ELR (cell line): ENCODE measurements at places on chromosomes 2 and 18.

DNA sequence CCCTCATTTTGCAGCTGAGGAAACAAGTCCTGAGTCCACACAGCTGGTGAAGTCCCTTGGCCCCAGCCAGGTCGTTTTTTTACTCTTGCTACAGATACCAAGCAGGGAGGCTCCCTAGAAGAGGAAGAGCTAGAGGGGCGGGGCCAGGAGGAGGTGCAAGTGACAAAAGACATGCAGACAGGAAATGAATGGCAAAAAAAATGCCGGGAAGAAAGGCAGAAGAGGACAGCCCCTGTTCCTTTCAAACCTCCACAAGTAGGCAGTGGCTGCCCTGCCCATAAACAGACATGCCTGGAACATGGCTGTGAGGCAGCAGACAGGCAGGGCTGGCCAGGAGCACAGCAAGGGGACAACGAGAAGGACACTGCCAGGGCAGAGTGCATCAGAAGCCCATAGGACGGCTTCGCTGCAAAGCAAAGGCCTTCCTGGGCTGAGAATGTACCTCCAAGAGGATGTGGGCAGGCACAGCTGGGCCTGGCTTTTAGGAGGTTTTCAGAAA is 108.7 kb downstream of the ZBTB7C start:
- DNase-seq: peak; percentile 8

GRCh38 chr2:64767670-64768468 is 114.2 kb upstream of the SERTAD2 start:
- peak; percentile 97 for DNase-seq

DNA sequence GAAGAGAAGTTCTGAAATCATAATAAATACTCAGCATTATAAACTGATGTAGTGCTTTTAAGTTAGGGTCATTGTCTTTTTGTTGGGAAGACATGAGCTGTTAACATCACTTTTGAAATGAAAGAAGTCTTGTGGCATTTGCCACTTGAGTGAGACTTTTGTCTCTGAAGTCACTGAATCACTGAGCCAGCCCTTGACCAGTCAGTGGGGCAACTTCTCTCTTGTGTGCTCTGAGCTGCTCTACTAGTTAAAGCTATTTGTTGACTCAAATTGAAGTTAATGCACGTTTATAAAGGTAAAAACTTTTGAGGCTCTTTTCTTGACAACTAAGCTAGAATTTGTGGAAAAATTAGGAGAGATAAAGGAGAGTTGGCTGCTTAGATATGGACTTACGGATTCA is 6.7 kb downstream of the WDR43 start:
- DNase-seq: no peak

- no peak for DNase-seq
Observed at GRCh38 chr2:85191157-85191556, 58.0 kb downstream of the TCF7L1 start.

GRCh38 chr18:28669165-28669564 is 492.2 kb upstream of the CDH2 start:
- DNase-seq: no peak

- no peak for DNase-seq
Observed at GRCh38 chr18:74933930-74934329, 275.0 kb downstream of the PTGR3 start.

DNA sequence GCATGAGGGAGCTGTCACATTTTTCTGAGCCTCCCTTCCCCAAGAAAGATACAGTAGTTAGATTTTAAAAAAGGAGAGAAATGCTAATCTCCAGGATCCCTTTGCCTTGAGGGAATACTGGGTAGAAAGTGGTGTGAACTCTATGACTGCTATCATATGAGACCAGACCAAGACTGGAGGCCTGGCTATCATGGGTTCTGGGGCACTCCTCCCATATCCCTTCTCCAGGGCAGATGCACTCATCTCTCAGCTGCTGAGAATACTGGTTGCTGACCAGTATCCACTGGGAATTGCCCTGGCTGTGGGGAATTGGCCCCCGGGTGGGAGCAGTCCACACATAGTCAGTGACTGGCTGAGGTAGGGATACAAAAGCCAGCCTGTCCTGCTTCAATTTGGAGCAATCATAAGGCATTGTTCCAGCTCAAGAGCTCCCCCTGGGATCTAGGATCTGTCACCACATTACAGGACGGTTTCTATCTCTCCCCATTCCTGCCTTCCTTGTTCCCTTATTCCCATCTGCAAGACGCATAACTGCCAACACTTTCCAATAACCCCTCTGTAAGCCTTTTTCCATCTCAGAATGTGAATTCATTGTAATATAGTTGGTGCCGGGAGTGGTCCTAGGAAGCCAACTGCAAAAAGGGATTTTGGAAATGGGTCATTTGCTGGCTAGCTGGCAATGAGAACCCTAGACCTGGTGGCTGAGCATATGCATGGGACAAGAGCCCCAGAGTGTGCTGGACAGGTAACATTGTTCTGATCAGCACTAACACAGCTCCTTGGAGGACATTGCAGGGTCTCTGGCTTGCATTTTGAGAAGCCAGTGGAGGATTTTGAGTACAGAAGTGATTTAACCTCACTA is 35.4 kb upstream of the REEP1 start:
- DNase-seq: peak; percentile 68

DNA sequence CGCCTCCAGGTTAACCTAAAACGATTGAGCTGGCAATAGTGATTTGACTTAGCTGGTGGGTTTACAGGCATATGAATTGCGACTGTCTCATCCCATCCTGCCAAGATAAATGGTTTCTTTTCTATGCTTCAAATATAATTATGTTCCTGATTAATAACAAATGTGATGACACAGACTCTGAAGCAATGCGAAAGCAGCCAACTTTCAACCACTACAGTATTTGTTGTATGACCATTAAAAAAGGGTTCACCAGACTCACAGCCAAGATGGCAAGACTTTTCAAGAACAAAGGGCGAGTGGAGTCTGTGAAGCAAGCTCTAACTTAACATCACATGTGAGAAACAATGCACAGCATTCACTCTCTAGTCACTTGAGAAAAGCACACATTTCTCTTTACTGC is 186.6 kb downstream of the PID1 start:
- no peak for DNase-seq

- DNase-seq: no peak
Observed at GRCh38 chr2:8215982-8216381, 465.9 kb upstream of the ID2 start.

DNA sequence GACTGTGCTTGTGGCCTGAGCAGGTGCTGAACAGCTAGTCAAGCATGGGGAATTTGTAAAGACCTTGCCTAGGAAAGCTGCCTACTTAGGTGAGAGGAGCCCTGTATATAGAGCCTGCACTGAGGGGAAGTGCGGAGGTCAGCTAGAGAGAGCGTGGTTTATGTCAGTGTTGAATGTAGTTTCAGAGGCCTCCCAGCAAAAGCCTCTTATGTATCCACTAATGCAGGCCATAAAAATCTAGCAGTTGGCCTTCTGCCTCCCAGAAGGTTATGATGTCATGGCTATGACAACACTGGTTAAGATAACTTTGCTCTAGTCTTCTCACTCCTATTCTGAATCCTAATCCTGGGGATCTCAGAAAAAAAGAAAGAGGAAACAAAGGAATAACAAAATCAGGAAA is 88.9 kb downstream of the ASXL3 start:
- DNase-seq: no peak

DNA sequence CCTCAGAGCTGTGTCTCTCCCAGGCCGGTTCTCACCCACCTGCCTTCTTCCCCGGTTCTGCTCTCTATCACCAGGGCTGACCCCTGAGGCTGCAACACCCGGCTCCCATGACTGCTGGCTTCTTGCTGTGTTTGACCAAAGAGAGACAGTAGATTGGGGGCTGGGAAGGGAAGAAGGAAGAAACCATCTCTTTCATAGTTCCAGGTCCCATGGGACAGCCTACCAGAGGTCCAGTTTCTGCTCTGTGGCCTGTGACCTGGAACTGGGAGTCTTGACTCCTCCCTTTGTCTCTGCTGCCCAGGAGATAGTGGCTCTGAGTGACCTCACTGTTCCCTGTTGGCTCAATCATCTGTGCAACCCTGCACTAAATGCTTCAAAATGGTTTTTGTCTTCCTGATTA is 38.1 kb downstream of the ALPK2 start:
- no peak for DNase-seq

DNA sequence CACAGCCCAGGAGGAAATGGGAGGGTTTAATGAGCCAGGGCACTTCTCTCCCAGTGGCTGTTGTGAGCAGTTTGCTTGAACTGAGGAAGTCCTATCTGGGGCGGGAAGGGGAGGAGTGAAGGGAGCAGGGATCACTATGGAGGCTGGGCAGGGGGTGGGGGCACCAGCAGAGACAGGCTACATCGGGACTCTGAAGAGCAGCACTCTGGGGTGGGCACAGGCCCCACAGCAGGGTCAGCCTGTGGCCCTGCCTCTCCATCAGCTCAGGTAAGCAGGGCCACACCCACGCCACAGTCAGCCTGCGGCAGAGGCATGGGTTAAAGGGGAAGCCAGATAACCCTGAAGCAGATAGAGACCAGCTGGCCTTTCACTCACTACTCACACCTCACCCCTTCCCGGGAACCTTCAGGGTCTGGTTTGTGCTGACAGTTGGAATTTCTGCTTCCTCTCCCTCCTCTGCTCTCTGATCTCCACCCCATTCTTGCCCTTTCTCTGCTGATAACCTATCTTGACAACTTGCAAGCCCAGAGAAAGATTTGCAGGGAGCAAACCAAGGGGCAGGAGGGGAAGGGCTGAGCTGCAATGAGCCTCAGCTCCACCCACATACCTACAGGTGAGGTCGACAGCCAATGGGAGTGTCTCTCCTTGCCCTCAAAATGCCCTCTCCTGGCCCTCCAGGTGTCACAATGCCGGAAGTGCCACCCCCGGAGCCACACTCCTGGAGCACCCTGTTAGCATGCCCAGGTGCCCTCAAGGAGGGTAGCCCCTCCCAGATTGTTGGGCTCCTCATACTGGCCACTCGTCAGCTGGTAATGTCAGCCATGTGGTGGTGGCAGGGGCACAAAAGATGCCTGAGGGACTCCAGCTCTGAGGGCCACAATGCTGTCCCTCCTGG is 3.7 kb downstream of the SIGLEC15 start:
- DNase-seq: no peak

GRCh38 chr2:127707890-127708648 is 6.8 kb downstream of the SFT2D3 start:
- no peak for DNase-seq

GRCh38 chr2:142946941-142947340 is 69.5 kb downstream of the KYNU start:
- DNase-seq: peak; percentile 84

- peak; percentile 19 for DNase-seq
Observed at GRCh38 chr2:170524828-170525565, 190.1 kb upstream of the SP5 start.

DNA sequence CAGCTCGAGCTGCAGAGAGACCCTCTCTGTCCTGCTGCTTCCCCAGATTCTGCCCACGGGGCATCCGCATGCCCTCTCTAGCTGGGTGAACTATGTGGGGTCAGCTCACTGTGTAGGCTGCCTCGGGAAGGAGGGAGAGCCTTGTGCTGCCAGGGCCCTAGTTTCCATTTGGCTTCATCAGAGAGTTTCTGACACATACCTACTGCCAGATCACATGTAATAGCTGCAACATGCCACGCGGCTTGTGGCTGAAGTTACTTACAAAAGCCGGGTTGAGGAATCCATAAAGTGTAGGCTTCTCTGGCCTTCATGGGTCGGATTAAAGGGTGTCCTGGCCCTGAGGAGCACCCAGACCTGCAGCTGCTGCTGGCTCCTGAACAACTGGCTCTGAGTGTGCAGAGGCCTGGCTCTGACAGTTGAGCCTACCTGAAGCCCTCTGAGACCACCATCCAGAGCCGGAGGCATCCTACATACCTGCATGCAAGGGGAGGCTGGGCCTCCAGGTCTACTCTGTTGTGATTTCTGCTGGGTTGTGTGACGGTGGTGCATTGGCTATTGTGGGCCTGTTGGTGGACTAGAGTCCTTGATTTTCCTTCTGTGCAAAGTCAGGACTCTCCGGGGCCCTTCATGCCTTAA is 130.0 kb downstream of the SH3RF3 start:
- no peak for DNase-seq

DNA sequence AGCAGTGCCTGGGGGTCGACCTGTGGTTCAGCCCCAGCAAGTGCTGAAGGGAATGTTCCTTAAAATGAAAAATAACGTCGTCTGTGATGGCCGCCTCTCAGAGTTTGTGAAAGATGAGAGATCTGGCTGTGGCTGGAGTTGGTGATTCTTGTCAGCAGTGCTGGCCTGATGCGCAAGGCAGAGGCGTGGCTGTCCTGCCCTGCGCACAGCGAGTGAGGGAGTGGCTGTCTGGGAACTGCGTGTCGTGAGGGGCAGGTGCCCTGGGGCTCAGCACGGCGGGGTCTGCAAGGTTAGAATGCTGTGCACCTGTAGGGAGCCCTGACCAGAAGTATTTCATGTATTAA is 8.8 kb downstream of the NFATC1 start:
- DNase-seq: no peak

GRCh38 chr2:236117861-236118269 is 50.3 kb downstream of the GBX2 start:
- no peak for DNase-seq

DNA sequence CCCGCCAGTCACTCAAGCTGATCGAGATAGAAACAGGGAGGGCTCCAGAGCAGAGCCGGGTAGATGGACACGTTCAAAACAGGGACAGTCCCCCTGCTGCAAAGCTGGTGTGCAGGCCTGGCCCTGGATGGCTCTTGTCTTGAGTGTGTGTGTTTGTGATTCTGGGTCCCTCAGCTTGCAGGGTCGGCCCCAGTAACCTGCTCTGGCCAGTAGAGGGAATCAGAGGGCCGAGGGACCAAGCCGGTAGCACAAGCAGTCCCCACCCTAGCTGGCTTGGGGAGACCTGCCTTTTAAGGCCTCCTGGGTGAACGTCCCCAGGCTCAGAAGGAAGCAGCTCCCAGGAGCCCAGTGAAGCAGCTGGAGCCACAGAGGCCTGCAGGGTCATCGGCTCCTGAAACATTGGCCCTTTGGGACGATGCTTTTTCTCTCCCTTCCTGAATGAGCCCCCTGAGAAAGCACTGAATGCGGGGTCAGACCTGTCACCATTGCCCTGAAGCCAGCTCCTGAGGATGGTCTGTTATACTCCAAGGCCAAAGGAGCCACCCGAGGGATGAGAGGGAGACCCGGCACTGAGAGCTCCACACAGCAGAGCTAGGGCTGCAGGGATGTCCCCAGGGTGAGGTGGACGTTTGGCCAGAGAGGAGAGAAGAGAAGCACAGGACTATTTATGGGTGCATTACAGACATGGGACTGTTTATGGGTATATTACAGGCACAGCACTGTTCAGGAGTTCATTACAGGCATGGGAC is 15.4 kb upstream of the MLPH start:
- DNase-seq: peak; percentile 86

GRCh38 chr2:6977113-6977741 is 60.0 kb downstream of the RNF144A start:
- DNase-seq: no peak

- DNase-seq: no peak
Observed at GRCh38 chr2:230893338-230893737, 28.6 kb downstream of the ITM2C start.

- no peak for DNase-seq
Observed at GRCh38 chr18:70207181-70207580, 1.7 kb upstream of the RTTN start.

DNA sequence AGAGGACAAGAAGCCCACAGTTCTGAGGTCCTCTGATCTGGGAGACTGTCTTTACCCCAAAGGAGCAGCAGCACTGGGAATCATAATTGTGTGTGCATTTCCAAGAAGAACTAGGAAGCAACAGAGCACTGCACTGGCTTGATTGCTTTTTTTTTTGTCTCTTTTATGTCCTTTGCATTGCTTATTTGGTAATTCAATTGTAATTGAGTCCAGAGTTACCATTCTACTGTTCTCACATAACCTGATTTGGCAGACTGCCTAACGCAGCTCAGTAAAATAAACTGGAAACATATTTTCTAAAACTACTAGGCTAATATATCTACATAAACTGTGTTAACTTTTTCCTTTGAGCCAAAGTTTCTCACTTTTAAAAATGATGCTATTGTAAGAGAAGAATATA is 190.3 kb upstream of the SLC8A1 start:
- no peak for DNase-seq

GRCh38 chr2:39538718-39539117 is 101.6 kb upstream of the MAP4K3 start:
- no peak for DNase-seq
